ENCODE measurements at places on chromosomes 7 and 10.

- DNase-seq = no peak
Measured at GRCh38 chr7:41984888-41985287, 252.1 kb downstream of the GLI3 start.

GRCh38 chr7:101066833-101067177 lies 18.5 kb upstream of the TRIM56 start:
- no peak for DNase-seq

DNA sequence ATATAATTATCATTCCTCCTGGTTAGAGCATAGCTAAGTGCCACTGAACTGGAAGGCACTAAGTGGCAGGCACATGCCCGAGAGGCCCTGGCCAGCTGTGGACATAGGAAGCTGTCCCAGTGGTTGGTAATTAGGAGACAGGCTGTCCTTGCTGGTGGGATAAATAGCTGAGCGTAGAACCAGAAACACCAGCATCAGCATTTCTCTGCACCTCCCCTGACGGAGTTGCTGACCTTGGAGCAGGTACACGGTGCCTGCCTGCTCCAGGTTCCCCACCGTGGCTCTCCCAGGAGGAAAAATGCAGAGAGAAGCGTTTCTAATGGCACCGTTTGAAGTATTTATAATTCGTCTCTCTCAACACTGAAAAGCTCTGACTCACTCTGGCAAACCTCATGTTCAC lies 5.6 kb upstream of the ABLIM1 start:
- DNase-seq = no peak

DNA sequence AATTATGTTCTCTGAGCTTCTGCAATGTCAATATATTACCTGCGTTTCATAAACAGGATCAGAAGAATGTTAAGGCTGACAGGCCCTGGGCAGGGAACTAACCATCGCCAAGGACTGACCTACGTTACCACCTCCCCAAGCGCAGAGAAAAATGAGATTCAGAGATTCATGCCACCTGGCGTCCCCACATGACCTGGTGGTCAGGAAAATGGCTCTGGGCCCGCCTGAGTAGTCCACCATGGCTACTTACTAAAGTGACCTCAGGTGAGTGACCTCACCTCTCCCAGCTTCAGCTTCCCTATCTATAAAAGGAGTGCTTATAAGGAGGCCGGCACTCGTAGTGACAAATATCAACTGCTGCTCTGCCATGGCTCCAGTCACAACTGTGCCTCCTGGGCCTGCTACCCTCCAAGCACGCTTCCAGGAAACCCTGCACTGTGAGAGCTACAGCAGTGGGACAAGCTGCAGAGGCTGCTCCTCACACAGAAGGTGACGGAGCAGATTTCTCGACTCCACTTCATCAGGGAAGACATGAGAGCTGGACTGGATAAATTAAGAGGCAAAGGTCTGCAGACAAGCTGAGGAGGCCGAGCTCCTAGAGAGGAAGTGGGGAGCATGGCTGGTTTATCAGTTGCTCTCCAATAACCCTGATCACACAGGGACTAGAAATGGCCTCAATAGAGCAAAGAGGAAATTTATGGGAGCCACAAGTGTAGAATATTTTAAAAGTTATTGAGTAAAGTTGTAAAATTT lies 103.0 kb downstream of the RNF216 start:
- no peak for DNase-seq

DNA sequence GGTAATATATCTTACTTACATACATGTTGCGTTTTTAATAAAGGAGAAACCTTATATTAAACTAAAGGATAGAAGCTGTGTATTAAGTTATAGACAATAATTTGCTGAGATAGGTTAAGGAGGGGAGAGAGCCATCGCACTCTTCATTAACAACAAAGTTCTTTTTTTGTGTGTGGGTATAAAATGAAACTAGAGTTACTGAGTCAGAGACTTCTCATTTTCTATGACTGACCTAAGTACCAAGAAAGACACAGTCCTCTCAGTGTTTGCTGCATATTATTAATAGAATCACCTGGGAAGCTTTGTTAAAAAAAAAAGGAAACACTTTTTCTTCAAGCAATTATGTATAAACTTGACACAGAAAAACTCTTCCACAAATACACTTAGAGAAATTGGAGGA lies 31.4 kb downstream of the FEZF1 start:
- DNase-seq = no peak

- no peak for DNase-seq
Measured at GRCh38 chr10:50260791-50261281, 9.5 kb upstream of the ASAH2 start.

DNA sequence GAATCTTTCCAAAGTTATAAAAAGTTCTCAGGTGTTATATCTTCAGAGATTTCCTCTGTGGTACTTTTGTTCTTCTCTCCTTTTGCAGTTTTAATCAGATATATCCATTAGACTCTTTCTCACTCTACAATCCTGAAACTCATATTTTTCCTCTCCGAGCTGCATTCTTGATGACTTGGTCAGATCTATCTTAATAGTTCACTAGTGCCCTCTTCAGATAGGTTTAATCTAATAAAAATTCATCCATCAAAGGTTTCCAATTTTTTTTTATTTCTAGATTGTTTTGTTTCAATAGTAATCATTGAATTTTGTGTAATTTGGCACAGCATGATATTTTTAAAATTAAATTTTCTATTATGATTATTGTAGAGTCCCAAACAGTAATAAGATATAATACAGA lies 21.8 kb upstream of the DGKB start:
- no peak for DNase-seq
